ELR (cell line): ENCODE measurements at places on chromosomes 3 and 15.

DNA sequence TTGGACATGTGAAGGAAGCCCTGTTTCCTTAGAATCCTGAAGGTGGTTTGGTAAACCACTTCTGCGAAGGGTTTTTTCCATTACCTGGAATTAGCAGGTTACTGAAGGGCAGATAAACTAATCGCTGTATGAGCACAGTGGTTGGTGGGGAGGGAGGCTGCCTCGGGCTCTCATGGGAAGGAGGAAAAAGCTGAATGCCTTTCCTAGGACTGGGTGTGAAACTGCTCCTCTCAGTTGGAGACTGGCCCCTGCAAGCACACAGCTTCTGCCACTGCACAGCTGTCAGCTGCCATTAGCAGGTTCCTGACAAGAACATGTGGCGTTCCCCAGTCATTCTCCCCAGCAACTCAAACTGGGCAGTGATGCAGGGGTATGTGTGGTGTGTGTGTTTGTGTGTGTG lies 376.3 kb downstream of the GAP43 start:
- DNase-seq = no peak

- DNase-seq = no peak
Measured at GRCh38 chr3:155363690-155364070, 70.2 kb upstream of the STRIT1 start.

GRCh38 chr15:28953573-28954195 lies 67.9 kb downstream of the APBA2 start:
- no peak for DNase-seq

GRCh38 chr3:114213292-114213626 lies 24.1 kb downstream of the ZNF80 start:
- DNase-seq = peak; percentile 59

DNA sequence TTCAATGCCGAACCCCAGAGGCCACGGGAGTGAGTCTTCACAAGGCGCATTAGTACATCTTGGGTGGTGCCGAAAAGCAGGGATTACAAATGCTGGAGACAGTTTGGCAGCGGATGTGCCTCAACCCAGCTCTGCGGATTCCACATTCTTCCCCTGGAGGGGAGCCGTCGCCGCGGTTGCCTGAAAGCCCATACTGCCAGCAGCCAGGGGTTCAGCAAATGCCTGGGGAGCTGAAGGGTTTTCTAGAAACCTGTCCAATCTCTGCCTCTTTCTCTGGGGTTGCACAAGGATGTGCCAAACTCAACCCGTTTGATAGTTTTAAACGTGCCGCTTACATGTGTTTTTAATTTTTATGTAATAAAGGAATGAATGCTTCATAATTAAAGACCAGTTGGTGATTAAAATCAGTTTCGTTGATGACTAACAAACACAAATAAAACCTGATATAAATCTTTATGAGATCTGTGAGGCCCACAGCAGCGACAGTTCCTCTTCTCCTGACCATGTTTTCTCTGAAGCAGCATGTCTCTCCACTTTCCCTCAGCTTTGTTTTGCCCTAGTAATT lies 74.6 kb upstream of the LEKR1 start:
- DNase-seq = peak; percentile 96

- DNase-seq = peak; percentile 20
Measured at GRCh38 chr3:124793054-124793739, 62.9 kb downstream of the UMPS start.

GRCh38 chr3:10558736-10559135 lies 53.4 kb upstream of the ATP2B2 start:
- no peak for DNase-seq

GRCh38 chr3:125163739-125164601 lies 48.6 kb downstream of the SLC12A8 start:
- DNase-seq = peak; percentile 57
